ENCODE measurements at places on chromosomes 4 and X.

DNA sequence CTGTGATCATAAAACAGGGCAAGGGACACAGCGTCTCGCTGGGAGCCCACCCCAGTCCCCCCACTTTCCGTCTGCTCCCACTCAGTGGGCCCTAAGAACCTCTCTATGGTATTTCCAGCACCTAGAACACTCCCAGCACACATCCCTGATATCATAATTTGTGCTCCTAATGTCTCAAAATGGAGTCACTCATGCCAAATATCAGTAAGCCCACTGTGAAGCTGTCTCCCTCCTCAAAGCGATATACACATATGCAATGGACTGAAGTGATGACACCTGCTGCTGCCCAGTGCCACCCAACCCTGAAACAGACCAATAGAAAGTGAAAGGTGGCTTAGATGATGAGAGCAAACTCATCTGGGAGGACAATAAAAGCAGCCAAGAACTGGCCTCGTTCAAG is 17.9 kb downstream of the ENPP6 start:
- DNase-seq, result no peak

- DNase-seq, result no peak
Observed at GRCh38 chr4:17082186-17082585, 183.7 kb upstream of the LDB2 start.

GRCh38 chr4:121668368-121669162 is 28.2 kb downstream of the ANXA5 start:
- no peak for DNase-seq

- no peak for DNase-seq
Observed at GRCh38 chr4:61752617-61753016, 552.5 kb downstream of the ADGRL3 start.

- no peak for DNase-seq
Observed at GRCh38 chrX:139844884-139845283, 88.0 kb downstream of the ATP11C start.

DNA sequence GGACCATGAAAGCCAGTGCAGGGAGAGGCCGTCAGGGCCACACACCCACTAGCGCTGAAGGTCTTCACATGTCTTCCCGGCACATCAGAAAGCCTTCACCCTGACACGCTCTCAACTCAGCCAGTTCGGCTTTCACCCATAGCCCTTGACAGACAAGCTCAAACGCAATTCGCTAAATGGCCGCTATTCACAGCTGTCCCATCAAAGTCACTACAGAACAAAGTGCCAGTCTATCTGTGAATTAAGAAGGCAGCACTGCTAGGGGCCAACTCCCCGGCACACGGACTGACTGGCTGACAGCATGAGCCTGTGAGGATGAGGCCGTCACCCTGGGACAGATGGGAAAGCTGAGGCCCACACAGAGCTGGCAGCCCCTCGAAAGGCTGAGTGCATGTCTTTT is 45.7 kb downstream of the ACOX3 start:
- no peak for DNase-seq

- no peak for DNase-seq
Observed at GRCh38 chrX:9905288-9905687, 61.9 kb upstream of the CLDN34 start.

DNA sequence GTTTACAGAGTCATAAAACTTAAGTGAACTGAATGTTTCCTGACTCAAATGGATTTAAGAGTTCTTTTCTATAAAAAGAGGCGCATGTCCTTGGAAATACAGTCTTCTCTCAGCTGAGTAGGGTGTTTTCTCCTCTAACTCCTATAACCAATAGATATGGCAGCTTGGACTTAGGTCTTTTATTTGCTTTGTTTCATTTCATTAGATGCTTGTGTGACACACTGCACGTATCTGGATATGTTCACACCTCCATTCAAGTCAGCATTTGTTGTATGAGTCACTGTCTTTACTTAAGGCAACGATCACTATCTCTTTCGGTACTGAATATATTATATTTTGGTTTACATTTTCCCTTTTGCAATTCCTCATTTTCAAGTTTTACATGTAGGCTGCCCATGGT is 136.6 kb downstream of the ARSF start:
- no peak for DNase-seq

GRCh38 chr4:20313237-20314030 is 61.7 kb downstream of the SLIT2 start:
- no peak for DNase-seq

Measured in Panc1 (cell line).